ENCODE measurements at places on chromosomes 1 and 21.

GRCh38 chr1:98351561-98351960 is 310.0 kb upstream of the SNX7 start:
- no peak for DNase-seq

GRCh38 chr1:198500096-198500495 is 40.4 kb downstream of the ATP6V1G3 start:
- no peak for DNase-seq

DNA sequence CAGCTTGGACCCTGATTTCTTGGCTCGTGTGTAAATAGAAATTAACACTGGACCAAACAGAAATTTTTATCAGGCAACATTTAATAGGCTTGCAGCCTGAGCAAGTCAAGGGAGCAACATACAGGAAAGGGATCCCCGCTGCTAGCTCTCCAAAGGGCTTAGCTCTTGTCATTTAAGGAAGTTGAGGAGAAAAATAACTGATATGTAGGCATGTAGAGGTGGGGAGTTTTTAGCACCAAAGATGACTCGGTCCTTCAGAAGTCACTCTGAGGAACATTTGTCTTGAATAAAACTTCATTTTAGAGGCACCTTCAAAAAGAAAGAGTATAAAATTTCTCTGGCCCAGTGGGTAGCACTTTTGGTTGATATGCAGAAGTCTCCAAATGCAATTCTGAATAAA is 27.1 kb downstream of the GBP2 start:
- DNase-seq, result no peak

- no peak for DNase-seq
Measured at GRCh38 chr1:92458146-92458545, 28.6 kb downstream of the GFI1 start.

DNA sequence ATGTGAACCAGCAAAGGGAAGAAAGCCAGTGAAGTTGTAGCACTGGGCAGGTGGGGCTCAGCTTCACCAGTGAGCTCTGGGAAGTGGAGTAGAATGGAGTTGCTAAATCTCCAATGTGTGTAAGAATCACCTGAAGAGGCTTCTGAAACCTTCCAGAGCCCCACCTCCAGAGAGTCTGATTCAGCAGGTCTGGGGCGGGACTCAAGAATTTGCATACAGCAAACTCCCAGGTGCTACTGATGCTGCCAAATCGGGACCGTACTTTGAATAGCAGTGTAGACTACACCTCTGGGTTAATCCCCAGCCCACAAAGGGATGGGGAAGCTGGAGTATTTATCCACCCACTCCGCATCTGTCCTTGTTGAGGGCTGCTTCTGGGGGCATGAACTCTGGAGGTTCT is 154.3 kb downstream of the IGSF21 start:
- DNase-seq, result no peak

DNA sequence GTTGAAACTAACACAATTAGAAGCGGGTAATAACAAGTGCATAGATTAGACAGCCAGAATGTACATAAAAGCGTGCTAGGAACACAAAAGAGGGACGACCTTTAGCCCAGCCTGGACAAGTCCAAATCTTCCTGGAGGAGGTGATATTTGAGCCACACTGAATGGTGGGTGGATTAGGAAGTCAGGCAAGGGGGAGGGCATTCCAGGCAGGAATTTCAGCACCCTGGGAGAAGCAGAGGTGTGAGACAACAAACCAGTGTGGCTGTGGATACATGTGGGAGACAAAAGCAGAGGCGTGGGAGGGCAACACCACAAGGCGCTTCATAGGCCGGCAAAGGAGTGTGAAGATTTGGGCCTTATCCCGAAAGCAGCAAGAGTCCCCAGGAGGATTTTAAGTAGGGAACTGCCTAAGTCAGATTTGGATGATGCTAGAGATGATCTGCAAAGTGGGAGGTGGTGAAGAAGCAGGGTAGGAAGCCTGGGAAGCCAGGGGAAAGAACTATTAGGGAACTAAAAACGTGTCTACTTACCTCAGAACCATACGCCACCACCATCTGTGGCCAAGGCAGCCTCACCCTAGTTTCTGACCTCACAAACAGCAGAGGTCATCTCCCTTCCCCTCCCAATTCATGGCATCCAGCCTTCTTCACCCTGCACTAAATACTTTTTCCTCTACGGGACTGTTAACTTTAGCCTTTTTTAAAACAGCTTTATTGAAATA is 81.8 kb downstream of the GLUL start:
- no peak for DNase-seq

GRCh38 chr1:165036403-165036802 is 320.1 kb downstream of the LMX1A start:
- DNase-seq, result no peak

DNA sequence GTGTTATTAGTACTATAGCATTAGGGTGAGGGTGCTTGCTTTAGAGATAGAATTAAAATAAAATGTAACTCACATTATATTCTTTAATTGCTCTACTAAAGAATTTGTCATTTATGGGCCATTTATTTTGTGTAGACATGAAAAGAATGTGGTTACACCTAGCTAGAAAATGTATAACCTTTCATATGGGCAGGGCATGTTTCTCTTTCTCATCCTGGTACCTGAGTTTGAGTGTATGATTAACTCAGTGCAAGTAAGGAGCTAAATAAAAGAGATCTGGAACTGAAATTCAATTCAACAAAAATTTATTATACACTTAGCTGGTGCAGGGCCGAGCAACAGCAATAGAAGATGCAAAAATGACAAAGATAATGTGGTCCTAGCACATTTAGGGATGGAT is 47.4 kb downstream of the MAP3K7CL start:
- no peak for DNase-seq

DNA sequence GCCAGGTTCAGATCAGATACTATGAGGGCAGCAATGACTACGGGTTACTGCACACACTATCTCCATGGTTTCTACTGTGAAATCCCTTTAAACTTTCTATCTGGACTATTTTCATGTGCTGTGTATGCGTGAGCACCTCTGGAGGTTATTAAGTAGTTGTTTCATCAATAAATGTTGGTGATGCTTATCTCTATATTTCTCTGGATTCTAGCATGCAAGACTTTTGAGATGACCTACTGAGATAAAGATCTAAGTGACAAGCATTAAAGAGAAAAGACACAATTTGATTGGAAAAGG is 194.0 kb downstream of the NRIP1 start:
- DNase-seq, result no peak

GRCh38 chr1:112697781-112698201 is 9.1 kb downstream of the RHOC start:
- no peak for DNase-seq

GRCh38 chr1:176545034-176545639 is 82.2 kb downstream of the PAPPA2 start:
- DNase-seq, result no peak

- DNase-seq, result no peak
Measured at GRCh38 chr1:17381161-17381560, 9.2 kb downstream of the PADI6 start.

DNA sequence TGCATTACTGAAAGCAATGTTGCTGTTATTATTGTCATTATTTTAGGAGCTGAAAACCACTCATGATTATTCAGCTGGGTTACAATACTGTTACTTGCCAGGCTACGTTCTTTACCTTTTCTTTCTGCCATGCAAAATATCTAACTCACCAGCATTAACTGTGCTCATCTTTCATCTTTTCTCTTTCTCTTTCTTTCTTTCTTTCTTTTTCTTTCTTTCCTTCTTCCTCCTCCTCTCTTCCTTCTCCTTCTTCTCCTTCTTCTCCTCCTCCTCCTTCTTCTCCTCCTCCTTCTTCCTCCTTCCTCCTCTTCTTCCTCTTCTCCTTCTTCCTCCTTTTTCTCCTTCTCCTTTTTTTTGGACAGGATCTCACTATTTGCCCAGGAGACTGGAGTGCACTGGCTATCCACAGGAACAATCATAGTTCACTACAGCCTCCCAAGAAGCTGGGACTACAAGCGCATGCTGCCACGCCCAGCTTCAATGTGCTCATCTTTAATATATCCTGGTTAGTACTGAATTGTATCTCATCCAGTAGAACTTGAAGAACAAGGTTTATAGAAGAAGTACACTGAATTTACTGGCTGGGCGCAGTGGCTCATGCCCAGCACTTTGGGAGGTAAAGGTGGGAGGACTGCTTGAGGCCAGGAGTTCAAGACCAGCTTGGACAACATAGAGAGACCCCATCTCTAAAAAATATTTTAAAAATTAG is 6.9 kb upstream of the ZMYM4 start:
- DNase-seq, result no peak

DNA sequence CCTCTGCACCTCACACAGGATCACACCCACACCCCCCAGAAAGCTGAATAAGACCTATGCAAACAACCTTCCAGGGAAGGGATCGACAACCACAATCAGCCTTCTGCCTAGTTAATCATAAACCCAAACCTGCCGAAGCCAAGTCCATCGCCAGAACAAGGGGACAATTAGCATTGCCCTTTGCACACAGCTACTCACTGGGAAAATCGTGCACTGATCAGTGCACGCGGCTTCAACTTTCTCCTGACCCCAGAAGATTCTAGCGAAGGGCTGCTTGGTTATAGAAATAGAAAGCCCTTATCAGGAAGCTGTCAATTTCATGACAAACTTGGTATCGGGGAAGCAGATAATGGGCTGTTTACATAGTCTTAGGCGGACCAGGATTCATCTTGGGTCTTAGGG is 29.5 kb downstream of the RUNX1 start:
- DNase-seq, result no peak

DNA sequence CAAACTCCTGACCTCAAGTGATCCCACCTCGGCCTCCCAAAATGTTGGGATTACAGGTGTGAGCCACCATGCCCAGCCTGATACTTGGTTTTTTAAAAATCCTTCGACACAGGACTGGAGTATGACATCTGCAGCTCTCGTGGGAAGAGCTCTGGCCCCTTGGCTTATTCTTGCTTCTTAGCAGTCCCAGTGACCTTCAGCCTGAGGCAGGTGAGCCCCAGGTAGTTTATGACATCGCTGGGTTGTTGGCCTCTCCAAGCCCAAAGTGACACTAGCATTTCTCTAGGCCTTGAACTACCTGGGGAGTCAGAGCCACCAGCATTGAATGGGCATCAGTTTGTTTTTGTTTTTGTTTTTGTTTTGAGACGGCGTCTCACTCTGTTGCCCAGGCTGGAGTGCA is 15.9 kb upstream of the IFNGR2 start:
- DNase-seq, result no peak

DNA sequence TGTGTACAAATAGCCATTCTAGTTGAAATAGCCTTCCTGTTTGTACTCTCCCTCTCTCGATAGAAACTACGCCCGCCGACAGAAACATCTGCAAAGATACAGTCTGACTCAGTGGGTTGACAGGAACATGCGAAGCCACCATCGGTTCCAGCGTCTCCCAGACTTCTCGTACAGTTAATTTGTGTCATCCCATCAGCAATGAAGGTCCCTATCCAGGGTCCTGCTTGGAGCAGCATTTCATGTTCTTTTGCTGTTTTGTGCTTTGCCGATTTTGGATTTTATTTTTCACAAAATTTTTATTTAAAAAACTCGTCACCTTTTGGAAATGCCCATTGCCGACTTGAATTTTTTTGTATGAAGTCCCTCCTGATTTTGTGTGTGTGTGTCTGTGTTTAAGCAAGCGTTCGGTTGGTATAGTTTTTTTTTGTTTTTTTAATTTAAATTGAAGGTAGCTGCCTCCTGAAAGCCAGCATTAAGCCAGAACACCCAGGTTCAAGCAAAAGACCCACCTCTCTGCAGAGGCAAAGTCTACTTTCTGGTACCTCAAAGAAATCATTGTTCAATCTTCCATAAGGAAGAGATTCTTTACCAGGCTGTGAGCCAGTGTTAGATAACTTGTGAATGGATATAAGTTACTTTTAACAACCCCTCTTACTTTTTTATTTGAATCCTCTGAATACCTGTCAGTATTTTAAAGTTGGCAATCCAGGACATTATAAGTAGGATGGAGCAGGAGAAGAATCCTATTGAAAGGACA is 14.7 kb downstream of the FNDC5 start:
- DNase-seq, result no peak

DNA sequence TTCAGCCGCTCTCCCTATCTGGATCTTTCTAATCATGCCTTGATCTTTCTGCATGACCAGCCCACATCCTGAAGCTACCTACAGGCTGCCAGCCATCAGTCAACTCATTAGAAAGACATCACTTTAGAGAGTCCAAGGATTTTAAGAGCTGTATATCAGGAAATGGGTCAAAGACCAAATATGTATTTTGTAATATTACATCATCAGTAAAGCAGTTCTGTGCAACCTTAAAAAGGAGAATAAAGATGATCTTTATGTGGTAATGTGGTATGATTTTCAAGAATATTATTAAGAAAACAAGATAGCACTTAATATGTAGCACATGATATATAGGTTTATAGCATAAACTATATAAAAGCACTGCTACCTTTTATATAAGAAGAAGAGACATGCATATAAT is 47.6 kb downstream of the SLC30A7 start:
- DNase-seq, result no peak

- DNase-seq, result no peak
Measured at GRCh38 chr1:62012836-62013235, 181.8 kb upstream of the L1TD1 start.

Data from NCI-H187 (cell line).